ENCODE measurements at places on chromosomes 16 and 17. TPM values are rescaled to one million over a fixed set of nuclear protein-coding genes. Genes with fewer than 3 reads are reported as not detected.

Gene NLK
- total RNA-seq, result 81.8 TPM

Gene SOX15
- not detected for total RNA-seq

Gene ZNF469
- 1.3 TPM for total RNA-seq

Gene TBC1D28
- total RNA-seq, result not detected

Gene APRT
- total RNA-seq, result 215 TPM

Gene GDPD3
- total RNA-seq, result 2.8 TPM

Gene MPP2
- total RNA-seq, result 0.29 TPM

Gene ZNF750
- not detected for total RNA-seq

Gene HEATR9
- total RNA-seq, result not detected

Gene KLHL10
- not detected for total RNA-seq

Gene ZNF771
- total RNA-seq, result 26.7 TPM

Gene RAB11FIP4
- 1.5 TPM for total RNA-seq

Gene GAS7
- total RNA-seq, result 29.4 TPM

Gene USH1G
- total RNA-seq, result 1.3 TPM

Gene CMTR2
- total RNA-seq, result 17.7 TPM

Gene ANKRD40CL
- not detected for total RNA-seq

Gene TMEM220
- 33.2 TPM for total RNA-seq

Gene SPATA22
- total RNA-seq, result not detected

Gene NACA2
- total RNA-seq, result 0.28 TPM

Gene G6PC1
- total RNA-seq, result not detected

Gene ZPBP2
- not detected for total RNA-seq

Gene SOX8
- 1.1 TPM for total RNA-seq

Gene SOX9
- total RNA-seq, result 6.1 TPM

Gene NPIPA5
- 12.2 TPM for total RNA-seq

Gene DRC3
- 0.94 TPM for total RNA-seq

Gene PERCC1
- not detected for total RNA-seq

Gene EFCAB13
- total RNA-seq, result 1.5 TPM

Gene NTN3
- total RNA-seq, result not detected

Gene ABCC3
- total RNA-seq, result 290 TPM

Gene FA2H
- total RNA-seq, result 0.39 TPM

Gene FLOT2
- 193 TPM for total RNA-seq

Gene CTRB2
- 3.8 TPM for total RNA-seq

Gene HBA1
- total RNA-seq, result 49.1 TPM

Gene CA5A
- 0.17 TPM for total RNA-seq

Gene CCDC144A
- total RNA-seq, result 0.52 TPM

Gene TEKT5
- total RNA-seq, result 0.36 TPM

Gene HNF1B
- total RNA-seq, result 0.11 TPM

Gene HCRT
- total RNA-seq, result not detected

Measured in adrenal gland (tissue), 19 donors.